ENCODE measurements at places on chromosomes 12 and 14.

DNA sequence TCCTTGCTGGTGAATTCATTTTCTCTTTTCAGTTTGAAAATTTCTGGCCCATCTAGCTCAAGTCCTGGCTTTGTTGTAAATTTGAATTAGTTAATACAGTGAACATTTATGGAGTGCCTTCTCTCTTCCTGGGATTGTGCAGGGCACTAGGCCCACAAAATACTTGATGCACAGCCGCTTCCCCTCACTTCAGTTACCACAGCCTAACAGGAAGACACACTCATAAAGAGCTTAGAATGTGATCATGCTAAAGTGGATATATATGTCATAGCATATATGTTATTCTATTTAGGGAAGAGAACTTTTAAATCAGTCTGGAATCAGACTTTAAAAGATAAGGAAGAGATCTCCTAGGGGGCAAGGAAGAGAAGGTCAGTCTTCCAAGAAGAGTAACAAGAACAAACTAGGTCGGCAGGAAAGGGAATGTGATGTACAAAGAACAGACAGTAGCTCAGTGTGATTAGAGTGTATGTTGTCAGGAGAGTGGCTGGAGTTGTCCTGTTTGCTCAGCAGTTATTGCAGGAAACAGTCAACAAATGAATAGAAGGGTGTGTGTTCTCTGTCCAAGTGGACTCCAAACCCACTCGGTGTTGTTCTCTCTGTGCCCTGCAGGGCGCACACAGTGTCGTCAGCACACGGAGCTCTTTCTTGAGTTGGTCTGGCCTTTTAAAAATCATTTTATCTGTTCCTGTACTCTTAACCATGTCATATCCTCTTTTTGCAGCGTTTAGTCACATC is 74.4 kb downstream of the DAAM1 start:
- no peak for DNase-seq

GRCh38 chr14:53786045-53786444 is 170.6 kb downstream of the BMP4 start:
- no peak for DNase-seq

DNA sequence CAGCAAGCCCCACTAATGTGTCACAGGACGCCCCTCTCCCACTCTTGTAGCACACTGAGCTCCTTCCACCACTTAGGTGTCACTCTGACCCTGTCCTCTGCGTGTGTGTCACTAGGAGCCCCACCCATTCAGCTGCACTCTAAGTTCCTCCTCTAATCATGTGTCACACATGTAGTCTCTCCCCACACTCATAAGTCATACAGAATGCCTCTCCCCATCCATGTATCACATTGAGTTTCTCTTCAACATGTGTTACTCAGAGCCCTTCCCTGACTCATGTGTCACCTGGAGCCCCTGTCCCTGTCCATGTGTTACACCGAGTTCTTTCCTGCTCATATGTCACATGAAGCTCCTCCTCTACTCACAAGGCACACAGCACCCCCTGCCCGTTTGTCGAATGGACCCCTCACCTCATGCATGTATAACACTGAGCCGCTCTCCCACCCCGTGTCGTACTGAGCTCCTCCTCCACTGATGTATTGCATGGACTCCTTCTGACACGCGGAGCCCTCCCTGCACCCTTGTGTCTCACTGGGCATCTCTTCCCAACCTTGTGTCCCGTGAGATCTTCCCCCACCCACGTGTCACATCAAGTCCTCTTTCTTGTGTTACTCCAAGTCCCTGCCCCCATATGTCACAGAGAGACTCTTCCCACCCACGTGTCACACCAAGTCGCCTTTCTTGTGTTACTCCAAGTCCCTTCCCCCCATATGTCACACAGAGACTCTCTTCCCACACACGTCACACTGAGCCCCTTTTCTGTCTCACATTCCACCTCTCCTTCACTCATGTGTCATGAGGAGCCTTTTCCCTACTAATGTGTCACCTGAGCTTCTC is 31.0 kb downstream of the RTL1 start:
- no peak for DNase-seq

- no peak for DNase-seq
Observed at GRCh38 chr12:68378872-68379606, 46.9 kb upstream of the MDM1 start.

DNA sequence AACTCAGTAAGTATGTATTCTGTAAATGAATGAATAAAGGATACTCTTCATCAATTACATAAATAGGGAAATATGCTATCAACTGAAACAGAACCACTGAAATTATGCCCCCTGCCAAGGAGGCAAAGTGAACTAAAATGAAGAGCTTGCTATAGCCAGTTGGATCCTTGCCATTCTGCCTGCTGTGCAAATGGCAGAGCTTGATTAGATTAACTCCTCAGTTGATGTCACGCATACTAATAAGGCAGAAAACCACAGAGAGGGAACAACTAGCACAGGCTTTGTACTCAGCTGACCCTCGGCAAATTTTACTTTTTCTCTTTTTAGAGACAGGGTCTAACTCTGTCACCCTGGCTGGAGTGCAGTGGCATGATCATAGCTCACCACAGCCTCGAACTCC is 36.7 kb upstream of the FERMT2 start:
- DNase-seq, result peak; percentile 5

DNA sequence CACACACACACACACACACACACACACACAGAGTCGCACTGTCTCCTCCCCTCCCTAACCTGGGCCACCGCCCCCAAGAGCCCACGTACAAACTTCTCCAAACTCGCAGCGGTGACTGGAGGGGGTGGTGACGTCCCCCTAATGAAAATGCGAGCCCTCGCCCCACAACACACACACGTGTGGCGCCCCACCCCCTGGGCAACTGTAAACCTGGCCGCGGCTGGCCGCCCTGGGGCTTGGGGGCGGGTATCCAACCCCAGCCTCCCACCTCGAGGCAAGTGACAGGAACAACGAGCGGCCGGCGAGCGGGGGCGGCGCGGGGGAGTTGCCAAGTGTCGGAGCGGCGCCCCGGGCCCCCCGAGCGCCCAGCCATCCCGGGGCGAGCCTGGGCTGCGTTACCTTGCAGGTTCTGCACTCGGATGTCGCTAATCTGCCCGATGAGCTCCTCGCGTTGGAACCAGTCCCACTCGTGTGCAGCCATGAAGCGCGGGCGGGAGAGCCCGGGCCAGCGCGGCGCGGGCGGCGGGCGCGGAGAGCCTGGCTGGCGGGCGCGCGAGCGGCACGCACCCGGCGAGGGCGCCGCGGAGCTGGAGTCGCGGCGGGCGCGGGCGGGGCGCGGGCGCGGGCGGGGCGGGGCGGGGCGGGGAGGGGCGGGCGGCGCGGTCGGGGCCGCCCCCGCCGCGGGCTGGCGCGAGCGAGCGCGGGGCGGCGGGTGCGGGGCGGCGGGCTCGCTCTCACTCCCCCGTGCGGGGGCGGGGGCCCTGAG is at the start of gene CLMN:
TSS of gene CLMN (minus strand) at position 597 of the 766 bp plus-strand sequence. CDS start at position 481, 116 bp downstream.
- DNase-seq, result no peak

- no peak for DNase-seq
Observed at GRCh38 chr12:103318566-103318965, 177.2 kb downstream of the C12orf42 start.

DNA sequence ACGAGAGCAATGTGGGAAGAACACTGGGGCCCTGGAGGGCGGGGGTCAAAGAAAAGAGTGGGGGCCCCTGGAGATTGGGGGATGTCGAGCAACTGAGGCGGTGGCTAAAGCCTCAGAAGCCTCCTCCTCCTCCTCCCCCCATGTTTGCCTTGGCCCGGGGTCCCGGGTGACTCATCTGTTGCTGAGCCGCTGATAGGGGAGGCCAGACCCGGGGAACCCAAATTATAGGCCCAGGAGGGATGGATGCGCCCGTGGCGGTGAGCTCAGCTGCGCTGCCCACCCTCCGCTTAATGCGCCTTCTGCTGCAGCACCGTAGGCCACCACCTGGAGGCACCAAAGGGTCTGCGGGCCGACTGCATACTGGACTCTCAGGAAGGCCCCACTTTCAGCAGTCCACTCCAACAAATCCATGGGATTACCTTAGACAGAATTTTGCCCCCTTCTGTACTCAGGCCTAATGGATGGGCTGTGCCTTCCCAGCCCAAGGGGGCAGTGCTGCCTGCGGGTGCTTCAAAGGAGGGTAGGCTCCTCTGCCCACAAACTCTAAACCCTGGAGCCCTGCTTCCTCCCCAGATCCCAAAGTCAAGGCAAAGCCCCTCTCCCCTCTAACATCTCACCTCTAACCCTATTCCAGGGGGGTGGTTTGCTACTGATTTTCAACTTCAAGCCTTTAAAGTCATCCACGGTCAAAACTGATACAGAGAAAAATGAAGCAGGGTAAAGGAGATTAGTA is 2.6 kb upstream of the WNT10B start:
- DNase-seq, result no peak

DNA sequence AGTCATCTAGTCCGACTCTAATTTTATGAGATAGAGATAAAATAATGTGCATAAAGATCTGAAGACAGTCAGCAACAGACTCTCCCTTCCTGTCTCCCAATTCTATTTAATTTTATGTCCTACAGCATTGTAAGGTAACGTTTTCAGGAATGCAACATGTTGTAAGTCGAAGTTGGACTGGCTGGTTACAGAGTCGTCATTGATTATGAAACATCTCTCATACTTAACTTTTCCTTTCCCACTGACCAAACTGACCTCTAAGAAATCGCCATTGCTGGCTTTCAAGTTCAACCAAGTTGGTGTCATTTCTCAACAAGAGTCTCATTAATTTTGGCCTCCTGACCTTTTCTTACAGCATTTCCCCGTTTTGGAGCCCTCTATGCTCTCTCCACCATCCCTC is 4.9 kb upstream of the RIC8B start:
- no peak for DNase-seq

DNA sequence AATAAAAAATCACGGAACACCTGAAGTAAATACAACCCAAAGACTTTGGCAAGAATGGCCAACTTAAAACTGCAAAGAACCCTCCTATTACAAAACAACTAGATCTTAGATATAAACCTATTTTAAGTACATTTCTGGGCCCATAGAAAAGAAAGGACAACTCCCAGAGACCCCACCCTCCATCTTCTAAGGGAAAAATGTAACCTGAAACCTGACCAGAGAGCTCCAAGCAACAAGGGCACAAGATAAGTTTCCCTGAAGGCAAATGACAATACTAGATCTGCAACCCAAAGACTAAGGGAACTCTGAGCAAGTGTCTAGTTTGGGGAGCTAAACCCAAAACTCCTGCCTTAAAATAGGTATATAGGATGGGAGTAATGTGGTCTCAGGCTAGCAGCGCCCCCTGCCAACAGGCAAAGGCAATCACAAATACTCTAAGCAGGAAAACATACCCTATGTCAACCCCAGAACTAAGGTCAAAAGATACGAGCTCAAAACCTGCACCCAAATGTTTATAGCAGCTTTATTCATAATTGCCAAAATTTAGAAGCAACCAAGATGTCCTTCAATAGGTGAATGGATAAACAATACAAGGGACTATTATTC is 218.9 kb downstream of the ITPR2 start:
- DNase-seq, result no peak

- no peak for DNase-seq
Observed at GRCh38 chr14:91891721-91892220, 24.4 kb upstream of the TC2N start.

- no peak for DNase-seq
Observed at GRCh38 chr14:50957296-50957695, 13.0 kb upstream of the PYGL start.

- peak; percentile 61 for DNase-seq
Observed at GRCh38 chr12:46661110-46661845, 164.5 kb downstream of the SLC38A4 start.

DNA sequence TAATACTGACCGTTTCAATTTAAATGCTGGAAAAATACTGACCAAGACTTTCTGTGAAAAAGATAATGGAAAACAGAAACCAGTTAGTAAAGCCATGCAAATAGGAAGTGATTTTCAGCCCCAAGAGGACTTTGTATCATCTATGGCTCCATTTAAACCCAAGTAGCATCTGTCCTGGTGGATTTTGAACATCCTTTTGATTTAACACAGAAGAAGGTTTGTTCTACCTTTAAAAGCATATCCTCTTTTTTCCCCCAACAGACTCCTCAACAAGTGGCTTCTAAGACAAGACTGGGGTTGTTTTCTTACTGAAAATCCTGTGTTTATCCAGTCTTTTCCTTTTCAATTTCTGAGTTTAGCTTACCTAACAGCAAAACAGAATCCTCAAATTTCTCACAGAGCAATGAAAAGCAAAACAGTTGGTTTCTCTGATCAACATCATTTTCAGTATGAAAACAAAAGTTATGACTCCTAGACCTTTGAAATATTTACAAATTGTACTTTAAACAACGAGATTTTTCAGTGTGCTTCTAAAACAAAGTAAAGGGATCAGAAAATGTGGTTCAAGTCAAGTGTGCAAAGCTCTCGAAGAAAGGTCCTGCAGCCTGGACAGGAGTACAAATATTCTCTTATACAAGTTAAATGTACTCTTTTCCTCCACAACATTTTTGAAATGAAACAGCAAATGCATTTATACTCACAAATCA is 2.9 kb downstream of the PHLDA1 start:
- no peak for DNase-seq

DNA sequence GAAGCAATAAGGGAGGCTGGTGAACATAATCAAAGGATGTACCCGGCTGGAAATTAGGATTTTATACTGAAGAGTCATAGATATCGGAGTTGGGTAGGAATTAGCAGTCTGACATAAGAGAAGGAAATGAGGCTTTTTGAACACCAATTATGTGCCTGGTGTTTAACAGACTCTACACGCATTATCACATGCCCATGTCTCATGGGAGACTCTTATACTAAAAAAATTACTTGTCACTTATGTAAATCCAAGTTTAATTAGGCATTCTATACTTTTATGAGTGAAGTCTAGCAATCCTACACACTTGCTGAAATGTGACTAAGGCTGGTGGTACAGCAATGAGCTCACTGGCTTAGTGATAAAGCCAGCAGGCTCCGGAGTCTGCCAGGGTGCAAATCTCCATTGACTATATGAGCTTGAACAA is 93.5 kb downstream of the NUAK1 start:
- no peak for DNase-seq

DNA sequence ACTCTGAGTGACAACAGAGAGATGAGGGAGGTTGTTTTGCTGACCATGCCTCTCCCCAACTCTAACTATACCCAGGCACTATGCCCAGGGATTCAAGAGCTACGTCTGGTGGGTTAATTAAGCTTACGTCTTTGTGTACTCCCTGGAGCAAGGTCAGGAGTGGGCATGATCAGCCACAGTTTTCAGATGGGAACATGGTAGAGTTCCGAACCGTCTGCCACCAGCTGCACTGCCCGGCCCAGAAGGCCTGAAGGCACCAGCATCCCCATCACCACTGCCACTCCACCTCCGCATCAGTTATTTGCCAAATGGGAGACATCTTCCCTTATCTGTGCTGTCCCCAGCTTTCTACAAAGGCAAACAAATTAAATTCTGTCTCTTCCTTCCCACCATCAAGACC is 11.1 kb upstream of the GPX2 start:
- no peak for DNase-seq

DNA sequence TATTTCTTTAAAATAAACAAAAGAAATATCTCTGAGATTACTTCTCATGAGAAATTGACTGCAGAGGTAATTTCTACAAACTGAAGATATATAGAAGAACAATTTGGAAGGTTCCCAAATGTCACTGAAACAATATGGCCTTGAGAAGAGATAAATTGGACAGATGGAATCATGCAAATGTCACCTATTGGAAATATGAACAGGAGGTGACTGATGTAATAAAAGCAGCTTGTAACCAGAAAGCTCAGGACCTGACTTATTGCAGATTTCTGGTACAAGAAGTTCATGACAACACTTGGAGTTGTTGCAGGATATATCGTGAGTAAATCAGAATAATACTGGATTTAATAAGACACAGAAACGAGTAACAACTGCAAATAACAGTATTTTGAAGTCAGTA is 93.3 kb upstream of the TRHDE start:
- no peak for DNase-seq

GRCh38 chr14:103699901-103700752 is 15.1 kb downstream of the XRCC3 start:
- no peak for DNase-seq

GRCh38 chr12:52248541-52249461 is 15.8 kb downstream of the KRT7 start:
- no peak for DNase-seq

Data from DMS 273 treated with DMSO at 0.1 percent for 48 hours (cell line).